Cortex of kidney (tissue), 1 donor: ENCODE measurements at places on chromosomes 7 and 10.

GRCh38 chr7:34840176-34840785, 182.3 kb downstream of the NPSR1 start:
- DNase-seq, result no peak

- no peak for DNase-seq
Observed at GRCh38 chr7:90768301-90768700, 172.2 kb downstream of the CDK14 start.

DNA sequence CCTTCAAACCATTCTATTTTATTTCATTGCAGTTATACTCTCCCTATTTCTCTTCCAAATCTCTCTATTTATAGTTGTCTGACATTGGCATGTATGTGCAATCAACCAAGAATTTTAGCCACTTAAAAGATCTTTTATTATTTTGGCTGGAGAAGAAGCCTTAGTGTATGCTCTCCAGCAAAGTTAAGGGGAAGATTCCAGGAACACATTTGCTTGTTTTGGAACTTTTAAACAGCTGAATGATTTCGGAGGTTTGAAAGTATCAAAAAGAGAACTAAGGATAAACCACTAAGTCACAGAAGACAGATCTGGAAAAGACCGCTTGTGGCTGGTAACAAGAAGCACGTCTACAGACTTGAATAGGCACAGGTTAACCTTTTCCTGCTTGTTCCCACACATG, 182.2 kb upstream of the FZD1 start:
- no peak for DNase-seq

GRCh38 chr7:139730746-139731612, 46.8 kb downstream of the HIPK2 start:
- DNase-seq, result no peak

DNA sequence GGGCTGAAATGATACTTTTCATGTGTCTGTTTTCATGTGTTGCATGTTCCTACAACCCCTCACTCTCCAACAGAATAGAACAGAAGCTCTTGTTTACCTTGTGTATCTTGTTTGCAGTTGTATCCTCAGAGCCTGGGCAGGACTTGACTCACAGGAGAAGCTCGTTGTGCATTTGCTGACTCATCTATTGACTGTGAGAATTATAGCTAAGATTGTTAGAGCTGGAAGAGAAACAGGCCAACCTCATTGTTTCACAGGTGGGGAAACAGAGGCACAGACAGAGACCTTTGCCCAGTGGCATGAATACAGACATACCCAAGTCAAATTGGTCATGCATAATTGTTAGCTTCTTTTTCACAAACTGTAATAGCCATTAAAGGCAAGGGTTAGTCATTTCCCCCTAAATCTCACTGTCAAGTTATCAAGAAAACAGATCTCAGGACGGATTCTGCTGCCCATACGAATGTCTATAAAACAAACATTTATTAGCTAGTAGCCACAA, 4.6 kb upstream of the TSPAN15 start:
- no peak for DNase-seq

- no peak for DNase-seq
Observed at GRCh38 chr10:49610114-49610457, at the start of gene SLC18A3. SLC18A3 (plus strand) TSS chr10:49610310; CDS start chr10:49610741, 431 bp downstream.

DNA sequence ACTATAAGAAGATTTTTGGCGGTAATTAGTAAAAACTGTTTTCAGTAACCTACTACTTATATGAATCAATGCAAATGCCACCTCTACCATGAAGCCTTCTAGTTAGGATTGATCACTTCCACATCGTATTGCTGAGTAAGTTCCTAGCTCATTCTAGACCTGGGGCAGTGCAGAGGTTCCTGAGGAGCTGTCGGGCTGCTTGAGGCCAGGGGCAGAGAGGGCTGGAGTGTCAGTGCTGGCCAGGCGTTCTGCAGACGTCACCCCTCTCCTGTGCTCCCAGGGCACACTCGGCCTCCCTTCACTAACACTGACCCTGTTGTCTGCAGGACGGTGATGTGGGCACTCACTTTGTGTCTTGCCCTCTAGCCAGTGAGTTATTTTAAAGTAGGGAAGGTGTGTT, 275.7 kb downstream of the CELF2 start:
- no peak for DNase-seq

GRCh38 chr7:37336259-37336658, 112.4 kb downstream of the ELMO1 start:
- DNase-seq, result no peak

DNA sequence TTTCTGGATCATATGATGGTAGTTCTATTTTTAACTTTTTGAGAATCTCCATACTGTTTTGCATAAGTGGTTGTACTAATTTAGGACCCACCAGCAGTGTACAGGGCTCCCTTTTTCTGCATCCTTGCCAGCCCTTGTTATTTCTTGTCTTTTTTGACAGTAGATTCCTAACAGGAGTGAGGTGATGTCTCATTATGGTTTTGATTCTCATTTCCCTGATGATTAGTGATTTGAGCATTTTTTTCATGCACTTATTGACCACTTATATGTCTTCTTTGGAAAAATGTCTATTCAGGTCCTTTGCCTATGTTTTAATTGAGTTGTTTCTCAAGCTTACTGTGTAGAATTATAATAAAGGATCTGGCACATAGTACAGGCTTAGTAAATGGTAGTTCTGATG, 238.8 kb upstream of the BMPER start:
- no peak for DNase-seq

- no peak for DNase-seq
Observed at GRCh38 chr7:111711426-111712065, 149.3 kb upstream of the IMMP2L start.

DNA sequence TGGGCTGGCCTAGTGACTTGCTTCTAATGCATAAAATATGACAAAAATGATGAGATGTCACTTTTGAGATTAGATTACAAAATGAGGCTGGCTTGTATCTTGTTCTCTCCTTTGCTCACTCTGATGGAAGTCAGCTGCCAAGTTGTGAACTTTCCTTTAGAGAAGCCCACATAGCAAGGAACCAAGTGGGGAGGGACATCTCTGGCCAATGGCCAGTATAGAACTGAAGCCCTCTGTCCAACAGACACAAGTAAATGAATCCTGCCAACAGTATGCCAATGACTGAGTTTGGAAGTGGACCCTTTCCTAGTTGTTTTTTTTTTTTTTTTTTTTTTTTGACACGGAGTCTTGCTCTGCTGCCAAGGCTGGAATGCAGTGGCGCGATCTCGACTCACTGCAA, 3.3 kb downstream of the ZC3HC1 start:
- no peak for DNase-seq

DNA sequence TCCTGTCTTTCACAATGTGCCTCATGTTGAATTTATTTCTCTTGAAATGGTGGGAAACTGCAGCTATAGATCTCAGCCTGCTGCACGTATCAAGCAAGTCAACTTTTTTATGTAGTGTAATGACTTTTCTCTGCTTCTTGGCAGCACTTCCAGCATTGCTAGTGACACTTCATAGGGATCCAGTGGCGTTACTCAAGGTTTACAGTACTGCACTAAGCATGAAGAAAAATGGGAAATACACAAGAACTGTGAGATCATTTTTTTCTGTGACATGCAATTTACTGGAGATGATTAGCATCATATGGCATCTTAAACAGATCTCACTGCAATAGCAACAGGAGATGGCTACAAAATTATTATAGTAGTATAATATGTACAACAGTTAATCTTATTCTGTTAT, 90.9 kb downstream of the POLR1F start:
- no peak for DNase-seq

DNA sequence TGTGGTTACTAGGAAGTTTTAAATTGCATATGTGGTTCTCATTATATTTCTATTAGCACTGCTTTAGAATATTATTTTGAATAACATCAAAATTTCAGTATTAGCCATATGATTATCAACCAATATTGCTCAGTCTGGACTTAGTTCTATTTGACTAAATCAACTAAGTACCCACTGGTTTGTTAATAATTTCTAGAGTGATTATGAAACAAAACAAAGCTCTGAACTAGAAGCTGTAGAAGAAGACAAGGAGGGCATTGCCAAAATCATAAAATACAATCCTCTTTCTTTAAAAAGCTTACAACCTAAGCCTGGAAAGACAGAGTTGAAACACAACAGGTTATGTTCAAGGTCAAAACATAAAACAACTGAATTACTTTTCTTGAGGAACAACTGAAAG, 204.7 kb downstream of the KMT2C start:
- DNase-seq, result no peak

DNA sequence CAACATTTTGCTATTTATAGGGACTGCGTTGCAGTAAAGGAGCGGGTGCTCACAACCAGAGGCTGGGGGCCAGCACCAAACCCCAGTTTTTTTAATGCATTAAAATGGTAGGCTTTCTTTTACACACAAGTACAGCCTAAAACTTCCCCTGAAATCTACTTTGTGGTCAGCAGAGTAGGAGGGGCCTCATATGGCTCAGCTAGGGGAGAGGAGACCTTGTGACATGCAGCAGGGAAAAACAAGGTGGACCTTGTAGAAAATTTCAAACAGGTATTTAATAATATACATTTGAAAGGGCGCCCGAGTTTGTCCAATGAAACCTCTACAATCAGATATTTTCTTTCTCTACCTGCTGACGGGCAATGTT, 1.4 kb downstream of the CCDC136 start:
- DNase-seq, result no peak

DNA sequence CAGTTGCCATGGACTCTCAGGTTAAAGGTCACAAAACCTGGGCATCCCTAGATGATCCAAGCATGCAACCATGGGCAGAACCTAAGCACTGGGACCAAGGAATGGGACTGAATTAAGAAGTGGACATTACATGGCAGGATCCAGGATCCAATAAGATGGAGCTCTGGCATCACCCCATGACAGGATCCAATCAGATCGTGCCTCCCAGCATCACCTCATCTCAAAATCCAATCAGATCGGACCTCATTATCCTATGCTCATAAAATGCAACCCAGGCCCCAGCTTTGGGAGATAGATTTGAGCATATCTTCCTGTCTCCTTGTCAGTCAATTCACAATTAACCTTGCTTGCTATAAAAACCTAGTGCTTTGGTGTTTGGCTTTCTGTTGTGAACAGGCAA, 616.1 kb downstream of the PARD3 start:
- no peak for DNase-seq

DNA sequence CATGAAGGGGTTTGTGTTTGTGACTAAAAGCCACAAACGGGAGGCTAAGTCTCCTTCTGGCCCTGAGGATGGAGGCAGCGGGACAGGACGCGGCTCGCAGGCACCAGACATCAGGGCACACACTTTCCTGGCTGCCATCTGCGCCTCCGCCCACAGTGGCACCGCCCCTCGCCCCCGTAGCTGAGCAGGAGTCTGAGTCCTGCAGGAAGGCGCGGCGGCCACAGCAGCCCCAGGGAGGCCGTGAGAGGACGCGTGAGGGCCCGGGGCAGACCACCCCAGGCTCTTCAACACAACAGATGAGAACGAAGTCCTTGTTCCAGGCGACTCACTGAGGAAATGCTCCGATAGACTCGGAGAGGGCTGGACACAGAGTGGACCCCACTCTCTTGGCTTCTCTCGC, 6.6 kb downstream of the ADGRA1 start:
- DNase-seq, result no peak

GRCh38 chr10:97768322-97769315, 3.2 kb downstream of the SFRP5 start:
- no peak for DNase-seq

DNA sequence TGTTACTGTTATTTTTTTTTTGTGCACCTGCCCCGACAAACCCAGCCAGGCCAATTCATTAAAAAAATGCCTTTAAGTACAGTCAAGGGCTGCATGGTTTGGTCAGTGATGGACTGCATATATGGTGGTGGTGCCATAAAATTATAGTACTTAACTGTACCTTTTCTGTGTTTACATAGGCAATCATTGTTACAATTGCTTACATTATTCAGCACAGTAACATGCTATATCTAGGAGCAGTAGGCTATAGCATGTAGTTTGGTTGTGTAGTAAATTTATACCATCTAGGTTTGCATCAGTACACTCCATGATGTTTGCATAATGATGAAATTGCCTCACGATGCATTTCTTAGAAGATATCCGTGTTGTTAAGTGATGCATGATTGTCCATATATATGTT, 58.0 kb downstream of the STK31 start:
- DNase-seq, result no peak

DNA sequence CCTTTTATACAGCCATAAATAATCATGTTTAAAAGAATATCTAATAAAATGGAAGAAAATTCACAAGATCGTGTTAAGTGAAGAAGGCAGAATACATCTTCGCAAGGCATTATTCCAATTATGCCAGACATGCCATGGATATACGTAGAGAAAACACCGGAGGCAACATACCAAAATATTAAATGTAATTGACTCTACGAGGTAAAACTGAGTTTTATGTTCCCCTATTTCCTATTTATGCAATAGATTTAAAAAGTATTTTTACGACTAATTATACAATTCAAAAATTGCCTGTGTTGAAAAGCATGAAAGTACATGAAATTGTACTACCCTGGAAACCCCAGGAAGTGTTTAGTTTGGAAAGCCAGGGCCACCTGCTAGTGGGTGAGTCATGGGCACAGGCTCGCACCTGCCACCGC, 936 bp upstream of the REPIN1 start:
- DNase-seq, result no peak

GRCh38 chr7:605661-606450, 86.2 kb upstream of the PDGFA start:
- DNase-seq, result no peak

DNA sequence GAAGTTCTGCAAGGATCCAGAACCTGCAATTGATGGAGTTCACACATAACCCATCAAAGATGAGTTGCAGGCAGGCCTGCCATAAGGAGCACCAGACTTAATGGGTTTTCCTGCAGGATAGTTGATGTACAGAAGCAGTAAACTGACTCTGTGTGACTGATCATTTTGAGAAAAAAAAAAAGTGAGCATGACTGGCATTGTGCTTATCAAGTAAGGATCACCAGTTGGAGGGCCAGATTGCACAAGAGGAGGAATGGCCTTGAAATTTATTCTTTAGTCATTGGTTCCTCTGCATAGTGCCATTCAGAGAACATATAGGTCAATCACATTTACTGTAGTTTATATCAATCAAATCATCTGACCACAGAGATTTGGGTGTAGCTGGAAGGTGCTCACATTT, 3.8 kb downstream of the CYP3A43 start:
- no peak for DNase-seq

DNA sequence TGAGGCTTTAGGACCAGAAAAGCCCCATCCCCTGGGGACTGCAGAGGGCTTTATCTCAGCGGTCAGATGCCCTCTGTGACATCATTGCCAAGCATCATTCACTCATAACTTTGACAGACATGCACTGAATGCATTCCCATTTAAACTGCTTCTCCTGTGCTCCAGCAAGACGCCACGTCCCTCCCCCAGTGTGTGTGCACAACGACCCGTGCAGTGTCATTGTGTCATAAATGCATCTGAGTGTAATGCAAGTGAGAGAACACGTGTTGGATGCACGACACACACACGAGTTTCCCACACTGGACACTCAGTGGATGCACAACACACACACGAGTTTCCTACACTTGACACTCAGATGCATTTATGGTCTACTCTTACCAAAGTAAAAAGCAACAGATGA, 337.9 kb downstream of the PTPRN2 start:
- no peak for DNase-seq
